ENCODE measurements at places on chromosomes 4 and X.

- DNase-seq, result no peak
Observed at GRCh38 chr4:1136048-1136447, 22.7 kb upstream of the RNF212 start.

- no peak for DNase-seq
Observed at GRCh38 chr4:113921089-113921794, 58.2 kb downstream of the ARSJ start.

DNA sequence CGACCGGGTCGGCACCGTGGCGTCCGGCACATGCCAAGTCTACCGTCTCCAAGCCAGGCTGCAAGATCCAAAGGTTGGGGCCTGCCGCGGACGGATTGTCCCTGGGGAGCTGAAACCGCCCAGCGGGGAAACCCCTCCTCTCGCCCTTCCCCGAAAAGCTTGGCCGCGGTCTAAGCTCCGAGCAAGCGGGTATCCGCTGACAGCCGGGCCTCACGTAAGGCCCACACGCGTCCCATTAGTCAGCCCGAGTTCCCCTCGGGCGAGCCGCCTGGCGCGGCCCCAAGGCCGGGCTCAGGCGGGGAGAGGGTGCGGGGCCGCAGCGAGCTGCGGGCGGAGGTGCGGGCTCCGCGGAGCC is 6.8 kb upstream of the BCOR start:
- no peak for DNase-seq

DNA sequence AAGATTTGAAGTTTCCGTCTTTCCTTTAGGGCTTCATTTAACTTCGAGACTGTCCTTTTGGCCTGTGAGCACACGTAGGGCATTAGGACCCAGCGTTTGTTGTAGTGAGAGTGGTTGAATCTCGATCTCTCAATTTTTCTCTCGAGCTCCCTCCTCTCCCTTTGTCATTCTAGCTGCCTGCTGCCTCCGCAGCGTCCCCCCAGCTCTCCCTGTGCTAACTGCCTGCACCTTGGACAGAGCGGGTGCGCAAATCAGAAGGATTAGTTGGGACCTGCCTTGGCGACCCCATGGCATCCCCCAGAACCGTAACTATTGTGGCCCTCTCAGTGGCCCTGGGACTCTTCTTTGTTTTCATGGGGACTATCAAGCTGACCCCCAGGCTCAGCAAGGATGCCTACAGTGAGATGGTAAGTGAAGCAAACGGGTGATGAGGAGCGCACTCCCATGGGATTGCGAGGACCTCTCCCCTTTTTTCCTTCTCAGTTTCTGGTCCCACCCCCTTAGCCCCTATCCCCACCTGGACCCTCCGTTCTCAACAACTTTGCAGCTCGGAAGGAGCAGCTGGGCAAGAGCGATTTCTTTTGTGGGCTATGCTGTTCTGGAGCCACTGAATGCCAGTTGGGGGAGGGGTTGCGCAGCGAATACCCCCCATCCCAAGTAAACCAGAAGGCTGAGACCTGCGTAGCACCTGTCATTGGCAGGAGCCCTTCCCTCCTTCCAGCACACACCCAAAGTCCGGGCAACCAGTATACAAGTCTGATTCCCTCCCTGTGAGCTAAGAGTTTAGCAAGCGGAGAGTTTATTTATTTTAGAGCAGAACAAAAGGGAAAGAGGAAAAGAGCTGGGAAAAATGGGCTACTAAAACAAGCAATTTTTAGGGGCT is at the start of gene TMEM35A:
Gene TMEM35A, plus strand, starts transcription at position 164 of the 883 bp plus-strand sequence. Its CDS starts 124 bp downstream, at position 288.
- DNase-seq, result no peak

GRCh38 chr4:1956631-1957030 is 52.1 kb downstream of the NELFA start:
- no peak for DNase-seq

DNA sequence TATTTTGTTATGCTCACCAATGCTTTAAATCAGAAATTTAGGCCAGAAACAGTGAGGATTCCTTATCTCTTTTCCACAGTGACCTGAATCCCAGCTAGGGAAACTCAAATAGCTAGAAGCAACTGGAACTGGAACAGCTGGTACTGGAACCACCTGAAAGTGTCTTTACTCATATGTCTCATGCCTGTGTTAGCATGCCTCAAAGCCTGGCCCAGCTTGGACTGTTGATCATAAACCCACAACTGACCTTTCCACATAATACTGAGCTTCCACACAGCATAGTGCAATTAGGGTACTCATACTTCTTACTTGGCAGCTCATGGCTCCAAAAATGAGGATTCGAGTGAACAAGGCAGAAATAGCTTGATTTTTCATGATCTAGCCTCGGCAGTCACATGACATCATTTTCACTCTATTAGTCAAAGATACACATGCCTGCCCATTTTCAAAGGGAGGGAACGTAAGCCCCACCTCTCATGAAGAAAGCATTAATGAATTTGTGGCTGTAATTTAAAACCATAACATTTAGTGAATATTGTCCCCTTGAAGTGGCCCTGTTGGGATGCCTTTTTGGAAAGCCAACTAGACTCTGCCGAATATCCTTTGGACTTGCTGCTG is 80.8 kb upstream of the ACSL1 start:
- DNase-seq, result no peak

DNA sequence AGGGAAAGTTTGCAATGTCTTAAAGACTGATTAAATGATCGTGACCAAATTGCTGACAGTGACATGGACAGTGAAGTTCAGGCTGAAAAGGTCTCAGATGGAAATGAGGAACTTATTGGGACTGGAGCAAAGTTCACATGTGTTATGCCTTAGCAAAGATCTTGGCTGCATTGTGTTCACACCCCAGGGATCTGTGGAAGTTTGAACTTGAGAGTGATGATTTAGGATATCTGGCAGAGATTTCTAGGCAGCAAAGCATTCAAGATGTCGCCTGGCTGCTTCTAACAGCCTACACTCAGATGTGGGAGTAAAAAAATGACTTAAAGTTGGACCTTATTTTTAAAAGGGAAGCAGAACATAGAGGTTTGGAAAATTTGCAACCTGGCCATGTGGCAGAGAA is 21.4 kb downstream of the SCARB2 start:
- DNase-seq, result no peak

GRCh38 chr4:108107729-108108382 is 60.9 kb downstream of the LEF1 start:
- DNase-seq, result no peak

- no peak for DNase-seq
Observed at GRCh38 chr4:62285026-62285425, 1084.9 kb downstream of the ADGRL3 start.

GRCh38 chr4:170423137-170423536 is 333.4 kb upstream of the AADAT start:
- no peak for DNase-seq

DNA sequence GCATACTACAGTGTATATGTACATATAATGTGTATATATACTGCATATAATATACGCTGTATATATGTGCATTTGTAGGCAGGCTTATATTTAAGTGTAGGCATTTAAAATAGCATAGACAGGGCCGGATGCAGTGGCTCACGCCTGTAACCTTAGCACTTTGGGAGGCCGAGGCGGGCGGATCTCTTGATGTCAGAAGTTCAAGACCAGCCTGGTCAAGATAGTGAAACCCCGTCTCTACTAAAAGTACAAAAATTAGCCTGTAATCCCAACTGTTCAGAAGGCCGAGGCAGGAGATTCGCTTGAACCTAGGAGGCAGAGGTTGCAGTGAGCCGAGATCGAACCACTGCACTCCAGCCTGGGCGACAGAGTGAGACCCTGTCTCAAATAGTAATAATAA is 78.4 kb downstream of the JAKMIP1 start:
- no peak for DNase-seq

- DNase-seq, result no peak
Observed at GRCh38 chr4:170853422-170854021, 763.8 kb upstream of the AADAT start.

DNA sequence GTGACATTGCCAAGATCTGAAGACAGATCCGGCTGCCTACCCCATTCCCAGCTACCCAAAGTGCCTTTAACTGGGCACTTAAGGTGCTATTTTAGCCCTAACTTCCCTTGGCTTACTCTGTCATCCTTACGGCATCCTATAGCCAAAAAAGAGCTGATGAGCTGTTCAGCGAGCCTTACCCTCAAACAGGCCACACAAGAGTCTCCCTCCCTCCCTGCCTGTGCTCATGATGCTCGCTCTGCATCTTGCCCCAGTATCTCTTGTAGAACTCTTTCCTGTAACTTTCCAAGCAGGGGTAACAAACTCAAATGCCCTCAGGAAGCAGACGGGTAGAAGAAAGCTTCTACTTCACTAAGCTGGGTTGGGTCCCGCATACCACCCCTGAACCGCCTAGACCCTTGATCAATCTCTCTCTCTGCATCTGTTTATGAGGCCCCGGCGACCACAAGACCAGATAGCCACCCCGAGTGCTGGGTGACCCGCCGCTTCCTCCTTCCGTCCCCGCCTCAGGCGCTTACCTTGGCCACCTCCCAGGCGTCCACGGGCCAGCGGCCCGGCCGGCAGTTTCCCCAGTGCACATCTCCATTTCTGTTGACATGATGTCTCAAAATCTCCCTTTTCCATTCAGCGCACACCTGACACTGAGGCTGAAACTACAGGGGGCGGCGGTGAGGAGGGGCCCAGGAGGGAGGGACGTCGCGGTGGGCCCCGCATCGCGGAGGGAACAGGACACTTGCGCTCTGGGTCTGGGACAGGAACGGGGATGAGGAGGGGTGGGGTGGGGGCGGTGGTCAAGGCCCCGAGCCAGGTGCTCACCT is 663 bp downstream of the CXorf38 start:
- DNase-seq, result no peak

Data from stimulated activated CD8-positive, alpha-beta memory T cell treated with anti-CD3 and anti-CD28 coated beads, Interleukin-2, amount 100 ng/mL, for 1 hour (primary cell).